ENCODE measurements at places on chromosomes 2 and 18.

GRCh38 chr2:85935746-85936208 is 47.0 kb upstream of the ST3GAL5 start:
- no peak for DNase-seq

GRCh38 chr18:70421471-70422390 is 132.9 kb downstream of the SOCS6 start:
- no peak for DNase-seq

DNA sequence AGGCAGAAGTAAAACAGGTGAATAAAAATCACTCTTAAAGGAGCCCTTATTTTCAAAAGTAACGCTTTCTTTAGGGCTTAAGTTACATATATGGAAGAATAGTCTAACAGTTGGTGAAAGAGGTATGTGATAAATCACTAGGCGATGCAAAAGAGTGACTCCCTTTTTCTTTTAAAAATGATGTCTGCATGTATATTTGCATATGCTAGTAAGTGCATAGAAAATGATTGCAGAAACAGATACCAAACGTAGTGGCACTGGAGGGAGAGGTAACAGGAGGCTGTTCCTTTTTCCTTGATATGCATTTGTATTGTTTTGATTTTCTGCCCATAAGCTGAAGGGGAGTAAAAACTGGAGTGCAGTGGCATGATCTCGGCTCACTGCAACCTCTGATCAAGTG is 158.3 kb downstream of the PRPF40A start:
- no peak for DNase-seq

GRCh38 chr2:170972296-170973224 is 43.5 kb downstream of the GORASP2 start:
- no peak for DNase-seq

GRCh38 chr2:35462226-35462998 is 893.2 kb upstream of the CRIM1 start:
- DNase-seq, result no peak

DNA sequence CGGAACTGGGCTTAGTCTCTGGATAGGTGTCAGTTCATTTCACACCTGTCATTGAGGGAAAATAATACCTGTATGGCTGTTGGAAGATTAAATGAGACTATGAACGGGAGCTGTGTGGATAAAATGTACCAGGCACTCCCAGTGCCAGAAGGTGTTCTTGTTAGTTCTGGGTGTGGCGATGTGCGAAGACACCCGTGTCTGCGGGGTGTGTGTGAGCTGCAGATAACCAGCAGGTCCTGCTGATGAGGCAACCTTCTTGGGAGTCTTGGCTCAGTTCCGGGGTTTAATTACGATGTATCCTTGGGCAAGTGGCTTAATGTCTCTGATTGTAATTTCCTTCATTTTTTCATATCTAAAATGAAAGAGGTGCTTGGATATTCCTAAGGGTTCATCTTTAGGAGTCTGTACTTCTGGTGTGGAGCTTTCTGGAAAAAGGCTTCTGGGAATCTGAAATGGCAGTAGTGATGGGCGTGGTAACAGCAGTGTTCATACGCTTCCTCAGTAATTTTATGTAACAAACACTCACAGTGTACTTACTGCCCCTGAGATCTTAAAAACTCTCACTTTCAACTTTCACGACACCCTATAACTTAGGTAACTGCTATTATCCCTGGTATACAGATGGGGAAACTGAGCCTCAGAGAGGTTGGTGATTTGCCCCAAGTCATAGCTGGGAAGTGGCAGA is 35.0 kb downstream of the NEDD4L start:
- DNase-seq, result no peak

DNA sequence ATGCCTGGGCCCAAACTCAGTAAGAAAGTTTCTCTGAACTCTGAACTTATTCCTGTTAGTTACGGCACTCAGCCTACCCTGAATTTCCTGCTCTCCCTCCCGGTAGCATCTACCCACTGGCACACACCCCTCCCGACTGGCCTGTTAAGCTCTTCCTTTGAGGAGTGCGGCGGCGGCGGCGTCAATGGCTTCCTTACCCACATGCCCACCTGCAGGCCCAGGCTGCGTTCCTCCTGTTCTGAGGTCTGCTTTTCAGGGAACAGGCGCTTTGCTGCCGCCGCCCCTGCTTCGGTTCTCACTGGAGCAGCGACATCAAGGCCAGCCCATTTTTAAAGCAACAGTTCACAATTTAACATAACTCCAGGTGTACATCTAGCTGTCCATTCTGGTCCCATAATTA is 432.4 kb downstream of the DCDC2C start:
- no peak for DNase-seq

DNA sequence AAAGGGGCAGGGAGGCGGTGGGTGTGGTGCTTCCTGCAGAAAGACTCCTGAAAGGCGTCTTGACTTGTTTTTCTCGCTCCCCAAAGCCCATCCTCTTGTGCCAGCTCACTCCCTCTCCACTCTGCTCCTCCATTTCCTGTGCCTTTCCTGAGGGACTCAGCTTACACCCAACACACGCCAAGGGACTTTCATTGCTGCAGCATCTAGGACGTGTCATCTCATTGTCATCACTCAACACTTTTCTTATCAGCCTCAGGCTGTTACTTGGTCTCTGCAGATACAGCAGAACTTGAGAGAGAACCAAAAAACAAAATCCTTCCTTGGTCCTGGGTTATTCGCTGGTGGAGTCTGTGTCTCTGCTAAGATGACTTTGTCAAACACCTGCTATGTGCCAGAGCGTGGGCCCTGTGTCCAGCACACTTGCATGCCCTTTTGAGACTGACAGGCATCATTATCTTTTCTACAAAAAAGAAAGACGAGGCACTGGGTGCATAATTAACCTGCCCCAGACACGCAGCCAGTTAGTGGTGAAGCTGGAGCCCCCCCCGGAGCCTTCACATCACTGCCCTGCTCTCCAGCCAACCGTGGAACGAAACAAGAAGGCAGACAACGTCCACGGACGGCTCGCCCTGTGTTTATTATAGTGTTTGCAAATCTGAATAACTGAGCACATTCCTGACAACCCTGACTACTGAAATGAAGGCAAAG is 261.7 kb upstream of the HDAC4 start:
- no peak for DNase-seq

GRCh38 chr2:241636182-241637017 is 558 bp downstream of the THAP4 start:
- DNase-seq, result no peak

GRCh38 chr2:175207741-175208438 is 26.4 kb upstream of the ATP5MC3 start:
- no peak for DNase-seq

GRCh38 chr2:158211502-158211901 is 109.8 kb downstream of the UPP2 start:
- DNase-seq, result no peak

DNA sequence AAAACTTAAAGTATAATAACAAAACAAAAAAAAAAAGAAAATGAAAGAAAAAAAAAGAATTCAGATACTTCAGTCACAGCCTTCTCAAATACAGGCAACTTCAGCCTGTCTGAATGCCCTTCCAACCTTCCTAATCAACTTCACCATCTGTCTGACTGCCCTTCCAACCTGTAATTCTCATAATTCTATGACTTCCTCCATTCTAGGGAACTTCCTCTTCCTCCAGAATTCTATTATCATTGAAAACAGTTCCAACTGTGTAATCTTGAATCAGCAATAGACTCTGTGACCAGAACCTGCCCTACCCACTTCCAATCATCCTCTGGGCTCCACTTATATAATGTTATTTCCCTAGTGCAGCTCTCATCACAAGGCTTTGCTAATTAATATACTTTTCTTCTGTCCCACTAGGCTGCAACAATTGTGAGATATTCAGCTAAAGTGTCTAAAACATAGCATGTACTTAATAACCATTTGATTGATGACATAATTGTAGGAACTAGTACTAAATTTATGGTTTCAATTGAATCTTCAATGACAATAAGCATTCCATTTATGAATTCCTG is 127.3 kb downstream of the UPP2 start:
- DNase-seq, result no peak

DNA sequence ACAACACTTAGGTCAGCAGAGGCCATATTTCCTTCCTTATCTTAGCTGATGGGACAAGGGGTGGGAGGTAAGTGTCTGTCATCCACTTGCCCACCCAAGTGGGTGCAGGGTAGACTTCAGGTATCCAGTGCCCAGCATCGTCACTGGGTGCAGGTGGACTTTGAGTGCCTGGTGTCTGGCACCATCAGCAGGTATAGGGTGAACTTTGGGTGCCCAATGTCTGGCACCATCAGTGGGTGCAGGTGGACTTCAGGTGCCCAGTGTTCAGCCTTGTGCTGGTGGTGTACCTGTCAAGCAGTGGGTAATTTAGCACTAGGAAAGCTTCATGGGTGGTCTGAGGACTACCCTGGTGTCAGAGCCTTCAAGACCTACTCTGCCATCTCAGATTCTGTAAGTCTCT is 175.6 kb downstream of the SEPTIN10 start:
- no peak for DNase-seq

- no peak for DNase-seq
Observed at GRCh38 chr2:206031162-206031784, 54.7 kb downstream of the INO80D start.

- DNase-seq, result no peak
Observed at GRCh38 chr2:172287605-172288315, 139.6 kb upstream of the ITGA6 start.

- DNase-seq, result no peak
Observed at GRCh38 chr2:12533337-12534005, 183.3 kb upstream of the TRIB2 start.
